ENCODE measurements at places on chromosomes 2 and 18. TPM values are rescaled to one million over a fixed set of nuclear protein-coding genes. Genes with fewer than 3 reads are reported as not detected.

Gene TXNDC2
- polyA plus RNA-seq: 0.27 TPM

Gene HOXD9
- 3.2 TPM for polyA plus RNA-seq

- no peak for DNase-seq
Observed at GRCh38 chr2:98868548-98869271, 67.3 kb downstream of the CRACDL start.

DNA sequence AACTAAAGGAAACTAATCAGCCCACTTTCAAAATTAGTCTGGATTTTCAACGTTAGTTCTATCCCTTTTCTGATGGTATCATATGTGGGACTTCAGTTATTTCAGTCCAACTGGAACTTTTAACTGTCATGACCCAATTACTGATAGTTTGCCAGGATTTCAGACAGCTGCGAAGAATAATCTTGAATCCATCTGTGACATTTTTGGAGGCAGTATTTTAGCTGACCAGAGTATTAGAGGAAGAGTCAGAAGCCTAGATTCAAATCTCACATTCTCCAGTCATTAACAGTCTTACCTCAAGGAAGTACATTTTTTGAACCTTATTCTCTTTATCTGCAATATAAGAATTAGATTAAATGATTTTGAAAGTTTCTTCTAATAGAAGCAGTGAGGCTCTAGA is 81.3 kb downstream of the PTRHD1 start:
- DNase-seq: no peak
